ENCODE measurements at places on chromosomes 7 and 10. TPM values are rescaled to one million over a fixed set of nuclear protein-coding genes. Genes with fewer than 3 reads are reported as not detected.

TLX1 gene
- not detected for total RNA-seq

PLEKHS1 gene
- total RNA-seq, result 0.12 TPM

WNT16 gene
- not detected for total RNA-seq

PRSS58 gene
- total RNA-seq, result not detected

TMEM168 gene
- 13.1 TPM for total RNA-seq

ERCC6 gene
- total RNA-seq, result 59.9 TPM
